Natural killer cell treated with Interleukin-12 subunit alpha and Interleukin-12 subunit beta and Interleukin-15 and Interleukin-18, amount 100 ng/mL, for 72 hours (primary cell): ENCODE measurements at places on chromosomes 7 and 10.
A peak's percentile ranks its signal among the peaks of the same experiment; 100 is the strongest.

DNA sequence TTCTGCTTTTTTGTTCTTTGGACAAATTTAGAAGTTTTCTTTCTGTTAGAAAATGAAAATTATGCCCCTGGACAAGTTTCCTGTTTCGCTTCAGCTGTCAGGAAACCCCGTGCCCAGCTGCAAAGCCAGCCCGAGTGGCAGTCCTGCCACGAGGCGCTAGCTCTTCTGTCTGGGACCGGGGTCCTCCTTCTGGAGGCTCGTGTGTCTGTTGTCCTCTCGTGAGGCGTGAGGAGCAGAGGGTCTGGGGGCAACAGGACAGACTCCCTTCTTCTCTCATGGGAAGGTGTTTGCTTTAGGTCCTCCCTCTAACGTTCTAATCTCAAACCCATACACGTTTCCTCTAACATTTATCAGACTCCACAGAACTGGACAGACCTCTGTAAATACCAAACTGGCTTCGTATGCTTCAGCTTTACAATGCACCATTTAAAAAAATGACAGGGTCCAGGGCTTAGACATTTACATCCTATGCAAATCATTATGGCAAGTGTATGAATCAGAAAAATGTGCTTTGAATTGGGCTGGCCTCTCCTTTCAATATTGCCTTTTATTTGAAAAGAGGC lies 184.5 kb upstream of the SHH start:
- no peak for DNase-seq

DNA sequence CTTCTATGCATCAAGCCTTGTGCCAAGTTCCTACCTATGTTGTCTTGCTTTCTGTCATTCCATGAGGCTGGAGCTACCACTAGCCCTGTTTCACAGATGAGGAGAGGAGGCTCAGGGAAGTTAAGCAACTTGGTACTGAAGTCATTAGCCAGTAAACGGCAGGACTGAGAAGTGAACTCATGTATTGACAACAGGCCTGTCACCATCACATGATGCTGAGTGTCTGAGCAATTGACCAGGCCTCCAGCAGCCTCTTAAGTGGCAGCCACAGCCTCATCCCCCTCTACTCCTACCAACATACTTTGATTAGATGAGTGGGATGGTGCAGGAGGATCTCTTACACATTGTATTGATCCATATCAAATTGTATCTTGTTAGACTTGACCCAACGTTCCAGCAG lies 317.6 kb downstream of the GRID1 start:
- DNase-seq, result no peak

- no peak for DNase-seq
These were observed 159.6 kb upstream of the SLC26A5 start for GRCh38 chr7:103605640-103606039.

GRCh38 chr10:4004144-4004543 lies 219.1 kb upstream of the KLF6 start:
- DNase-seq, result no peak

DNA sequence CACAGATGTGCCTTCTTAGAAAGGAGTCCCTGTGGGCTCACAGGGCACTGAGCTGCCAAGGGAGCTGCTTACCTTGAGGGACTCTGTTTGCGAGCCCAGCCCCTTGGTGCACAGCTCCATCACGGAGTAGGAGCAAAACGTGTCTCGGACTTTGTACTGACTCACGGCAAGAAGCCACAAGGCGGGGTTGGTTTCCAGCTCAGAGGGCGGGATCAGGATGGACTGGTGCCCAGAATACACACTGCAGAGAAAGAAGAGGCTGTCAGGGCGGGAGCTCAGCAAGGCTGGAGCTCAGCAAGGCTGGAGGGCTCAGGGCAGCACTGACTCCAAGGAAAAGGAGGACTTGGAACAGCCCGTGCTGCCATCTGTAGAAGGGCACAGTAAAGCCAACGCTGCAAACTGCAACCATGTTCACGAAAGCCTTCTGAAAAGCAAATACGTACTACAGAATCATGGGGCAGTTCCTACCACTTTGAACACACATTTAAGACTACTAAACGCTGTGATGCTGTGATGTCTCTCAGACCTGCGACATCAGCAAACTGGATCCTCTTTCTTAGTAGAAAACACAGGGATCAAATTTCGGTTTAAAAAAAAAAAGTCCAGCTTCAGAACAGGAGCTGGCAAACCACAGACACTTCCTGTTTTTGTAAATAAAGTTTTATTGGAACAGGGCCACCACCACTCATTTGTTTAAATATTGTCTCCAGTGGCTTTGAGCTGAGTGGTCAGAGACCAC lies 194.3 kb downstream of the ZMYND11 start:
- no peak for DNase-seq

GRCh38 chr7:130655286-130655685 lies 13.3 kb downstream of the COPG2 start:
- no peak for DNase-seq

GRCh38 chr7:102412548-102412947 lies 16.4 kb downstream of the PRKRIP1 start:
- DNase-seq, result no peak

GRCh38 chr7:48473205-48473865 lies 302.1 kb downstream of the ABCA13 start:
- DNase-seq, result no peak

DNA sequence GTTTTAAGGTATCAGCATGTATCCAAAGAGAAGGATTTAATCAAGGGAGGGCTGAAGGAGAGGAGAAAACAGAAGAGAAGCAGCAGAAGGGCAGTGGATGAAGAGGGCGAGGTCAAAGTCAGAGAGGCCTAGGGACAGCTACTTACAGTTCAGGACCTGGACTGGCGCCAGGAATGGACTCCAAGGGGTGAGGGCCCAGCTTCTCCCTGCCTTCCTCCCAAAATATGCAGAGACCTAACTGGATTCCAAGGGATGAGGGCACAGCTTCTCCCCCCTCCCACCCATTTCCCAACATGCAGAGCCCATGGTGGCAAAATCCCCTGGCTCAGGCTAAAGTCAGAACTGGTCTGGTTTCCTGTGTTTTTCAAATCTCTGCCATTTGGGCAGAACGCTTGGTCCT lies 3.4 kb upstream of the TCF7L2 start:
- no peak for DNase-seq

GRCh38 chr10:73591935-73592699 lies 975 bp upstream of the USP54 start:
- DNase-seq, result no peak

DNA sequence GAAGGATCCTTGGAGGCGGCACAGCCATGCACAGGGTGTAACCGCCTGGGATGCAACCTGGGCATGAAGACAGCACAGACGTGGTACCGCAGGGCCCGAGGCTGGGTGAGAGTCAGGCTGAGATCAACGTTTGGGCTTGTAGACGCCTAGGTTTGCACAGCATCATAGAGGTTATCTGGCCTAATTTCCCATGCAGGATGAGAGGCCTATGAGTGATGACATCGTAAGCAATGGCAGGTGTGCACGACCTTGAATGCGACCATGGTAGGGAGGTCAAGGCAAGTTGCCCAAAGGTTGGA lies 7.5 kb downstream of the CALML3 start:
- peak; percentile 53 for DNase-seq

GRCh38 chr10:24951201-24952142 lies 934 bp downstream of the PRTFDC1 start:
- no peak for DNase-seq

- DNase-seq, result no peak
These were observed 594.2 kb upstream of the FZD8 start for GRCh38 chr10:36236341-36236740.

- DNase-seq, result no peak
These were observed 80.2 kb downstream of the VWDE start for GRCh38 chr7:12323415-12323814.

GRCh38 chr10:125584954-125585353 lies 98.0 kb downstream of the TEX36 start:
- DNase-seq, result no peak

DNA sequence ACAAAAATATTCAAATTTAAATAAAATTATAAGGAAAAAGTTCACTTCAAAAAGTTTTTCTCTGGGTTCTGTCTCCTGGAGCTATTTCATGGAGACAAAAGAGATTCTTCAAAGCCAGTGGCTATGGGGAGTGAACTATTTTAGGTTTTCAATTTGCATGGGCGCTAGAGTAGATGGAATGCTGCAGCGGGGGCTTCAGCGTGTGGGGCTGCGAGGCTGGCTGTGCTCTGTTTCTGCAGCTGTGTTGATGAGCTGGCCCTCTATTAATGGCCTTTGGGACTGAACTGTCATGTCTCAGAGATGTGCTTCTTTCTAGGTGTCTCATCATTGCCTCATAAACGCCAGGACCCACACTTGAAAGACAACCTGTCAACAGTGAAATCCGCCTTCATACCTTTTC lies 108.4 kb upstream of the NPY start:
- DNase-seq, result no peak

DNA sequence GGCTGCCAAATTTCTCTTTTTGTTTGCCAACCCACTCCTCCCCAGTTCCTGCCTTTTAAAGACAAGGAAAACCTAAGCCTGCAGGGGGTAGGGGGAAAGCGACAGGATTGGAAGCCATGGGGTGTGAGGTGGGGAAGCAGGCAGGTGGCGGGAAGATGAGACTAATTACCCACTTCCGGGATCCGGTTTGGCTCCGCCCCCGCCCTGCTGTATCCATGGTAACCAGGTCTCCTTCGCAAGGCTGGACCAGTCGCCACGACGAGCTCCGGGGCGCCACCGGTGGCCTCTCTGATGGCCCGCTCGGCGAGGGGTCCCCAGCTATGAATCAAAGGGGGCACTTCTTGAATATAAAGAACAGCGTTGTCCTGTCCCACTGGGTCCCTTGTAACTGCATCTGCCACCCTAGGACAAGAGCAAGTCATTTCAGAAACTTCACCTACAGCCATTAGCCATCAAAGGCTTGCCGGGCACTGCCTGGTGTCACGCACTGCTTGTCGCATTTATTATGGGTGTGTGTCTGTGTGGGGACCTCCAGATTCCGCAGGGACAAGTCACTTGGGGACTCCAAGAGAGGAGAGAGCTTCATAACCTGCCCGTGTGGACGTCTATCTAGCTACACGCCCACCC lies 55.4 kb upstream of the LMTK2 start:
- peak; percentile 61 for DNase-seq

GRCh38 chr10:72459301-72459700 lies 104.6 kb upstream of the DNAJB12 start:
- DNase-seq, result no peak

DNA sequence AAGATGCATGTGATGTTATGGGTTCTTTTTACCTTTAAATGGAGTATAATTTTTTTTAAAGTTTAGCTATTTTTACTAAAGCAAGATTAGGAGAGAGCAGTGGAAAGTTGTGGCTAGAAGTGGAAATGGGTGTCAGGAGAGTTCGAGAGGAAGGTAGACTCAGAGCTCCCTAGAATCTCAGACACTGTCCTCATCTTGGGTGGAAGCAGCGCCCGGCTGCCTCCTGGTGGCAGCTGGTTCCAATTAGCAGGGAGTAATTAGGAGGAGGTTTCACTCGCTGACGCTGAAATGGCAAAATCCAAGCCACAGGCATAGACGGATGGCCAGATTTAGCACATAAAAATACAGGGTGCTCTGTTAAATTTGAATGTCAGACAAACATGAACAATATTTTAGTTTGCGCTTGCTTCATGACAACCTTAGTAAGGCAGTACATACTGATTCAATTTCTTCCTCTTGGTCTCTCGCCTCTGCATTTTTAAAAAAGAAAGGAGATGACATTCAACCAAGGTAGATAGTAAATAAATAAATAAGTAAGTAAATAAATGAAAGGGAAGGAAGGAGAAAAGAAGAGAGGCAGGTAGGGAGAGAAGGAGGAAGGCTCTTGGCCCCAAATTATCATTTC lies 58.5 kb downstream of the LGI1 start:
- DNase-seq, result no peak

DNA sequence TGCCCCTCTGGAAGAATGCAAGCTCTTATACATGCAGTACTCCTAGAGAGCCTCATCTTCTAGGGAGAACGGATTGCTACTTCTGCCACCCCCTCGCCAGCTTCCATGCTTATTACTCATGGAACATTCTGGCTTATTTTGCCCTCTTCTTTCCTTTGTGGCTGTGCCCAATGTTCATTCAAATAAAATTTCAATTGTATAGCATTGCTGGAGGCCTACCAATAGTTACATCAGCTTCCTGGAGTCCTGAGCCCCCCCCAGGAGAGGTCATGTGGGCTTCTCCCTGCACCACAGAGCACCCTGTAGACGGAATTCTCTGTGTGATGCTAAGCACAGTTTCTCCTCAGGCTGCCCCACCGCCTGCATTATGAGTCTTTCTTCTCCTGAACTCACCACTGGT lies 1094.0 kb downstream of the KCNMA1 start:
- DNase-seq, result no peak

GRCh38 chr7:40990841-40991240 lies 712.0 kb downstream of the INHBA start:
- DNase-seq, result no peak

DNA sequence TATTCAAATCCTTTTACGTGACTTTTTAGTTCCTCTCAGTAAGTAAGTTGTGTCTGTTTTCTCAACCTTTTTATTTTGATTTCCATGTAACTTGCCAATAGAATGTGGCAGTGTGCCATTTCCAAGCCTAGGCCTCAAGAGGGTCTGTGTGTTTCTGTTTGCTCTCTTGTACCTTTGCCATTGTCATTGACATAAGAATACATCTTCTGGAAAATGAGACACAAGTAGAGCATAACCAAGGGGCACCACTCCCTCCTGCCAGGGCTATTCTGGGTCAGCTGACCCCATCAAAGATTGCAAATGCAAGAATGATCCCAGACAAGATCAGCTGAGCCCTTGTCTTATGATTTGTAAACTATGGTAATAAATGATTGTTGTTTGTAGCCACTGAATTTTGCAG lies 524.0 kb downstream of the IPMK start:
- DNase-seq, result no peak

DNA sequence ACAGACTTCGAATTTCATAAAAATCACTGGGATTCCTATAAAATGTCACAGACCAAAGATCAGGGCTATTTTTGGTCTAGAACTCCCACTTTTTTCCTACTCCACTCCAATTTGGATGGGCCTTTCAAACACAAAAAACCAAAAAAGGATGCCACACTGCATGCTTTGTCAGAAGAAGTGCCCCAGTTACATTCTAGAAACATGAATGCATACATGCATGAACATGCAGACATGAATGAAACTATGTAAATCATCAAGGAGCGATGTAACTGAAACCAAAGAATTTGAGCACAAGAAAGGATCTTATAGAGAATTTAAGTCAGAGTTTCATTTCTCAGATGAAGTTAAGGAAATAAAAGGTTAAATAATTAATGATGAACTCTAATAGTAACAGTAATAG lies 31.8 kb upstream of the FAM133B start:
- no peak for DNase-seq

GRCh38 chr7:155669717-155670505 lies 25.4 kb downstream of the RBM33 start:
- DNase-seq, result no peak
